ENCODE measurements at places on chromosomes 12 and 14.

DNA sequence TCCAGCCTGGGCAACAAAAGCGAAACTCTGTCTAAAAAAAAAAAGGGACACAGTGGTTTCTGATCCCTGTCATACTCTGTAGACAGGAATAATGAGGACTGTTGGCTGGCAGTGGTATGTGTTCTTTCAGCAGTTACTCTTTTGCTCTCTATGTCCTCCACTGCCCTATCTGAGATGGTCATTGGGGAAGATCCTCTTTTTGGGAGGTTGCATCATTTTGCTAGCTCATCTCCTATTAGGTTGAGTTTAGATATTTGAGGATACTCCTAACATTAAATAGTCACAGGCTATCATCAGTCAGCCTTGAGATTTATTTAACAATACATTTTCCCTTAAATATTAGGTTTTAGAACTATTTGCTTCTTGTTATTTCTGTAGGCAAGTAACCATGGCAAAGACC is 5.9 kb upstream of the CCDC91 start:
- DNase-seq, result no peak

- DNase-seq, result no peak
Measured at GRCh38 chr12:68342966-68343365, 10.8 kb upstream of the MDM1 start.

GRCh38 chr12:6688543-6688998 is 604 bp downstream of the ZNF384 start:
- no peak for DNase-seq

DNA sequence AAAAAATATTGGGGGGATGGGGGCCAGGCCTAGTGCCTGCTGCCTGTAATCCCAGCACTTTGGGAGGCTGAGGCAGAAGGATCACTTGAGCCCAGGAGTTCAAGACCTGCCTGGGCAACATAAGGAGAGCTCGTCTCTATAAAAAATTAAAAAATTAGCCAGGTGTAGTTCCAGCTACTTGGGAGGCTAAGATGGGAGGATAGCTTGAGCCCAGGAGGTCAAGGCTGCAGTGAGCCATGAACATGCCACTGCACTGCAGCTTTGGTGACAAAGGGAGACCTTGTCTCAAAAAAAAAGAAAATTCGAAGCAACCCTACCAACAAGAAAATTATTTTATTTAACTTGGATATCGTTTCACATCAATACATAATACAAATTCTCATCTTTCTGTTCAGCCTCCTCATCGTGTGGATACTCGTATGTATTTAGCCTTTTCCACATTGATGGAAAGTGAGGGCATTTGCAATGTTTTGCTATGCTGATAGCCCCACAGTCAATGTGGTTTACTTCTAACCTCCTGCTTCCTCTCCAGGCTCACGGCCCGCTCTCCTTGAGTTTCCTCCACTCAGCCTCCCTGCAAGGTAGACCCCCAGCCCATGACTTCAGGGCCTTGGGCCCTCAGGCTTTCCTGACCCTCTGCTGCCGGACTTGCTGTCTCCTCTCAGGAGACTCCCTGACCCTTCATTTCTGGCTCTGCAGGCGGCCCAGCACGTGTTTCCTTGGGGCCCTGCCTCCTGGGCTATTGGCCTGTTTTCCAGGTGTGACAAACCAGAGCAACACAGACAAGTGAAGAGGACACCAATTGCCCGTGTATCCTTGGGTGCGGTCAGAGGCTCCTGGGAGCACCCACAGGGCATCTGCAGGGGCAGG is 54.8 kb downstream of the NFKBIA start:
- DNase-seq, result no peak

DNA sequence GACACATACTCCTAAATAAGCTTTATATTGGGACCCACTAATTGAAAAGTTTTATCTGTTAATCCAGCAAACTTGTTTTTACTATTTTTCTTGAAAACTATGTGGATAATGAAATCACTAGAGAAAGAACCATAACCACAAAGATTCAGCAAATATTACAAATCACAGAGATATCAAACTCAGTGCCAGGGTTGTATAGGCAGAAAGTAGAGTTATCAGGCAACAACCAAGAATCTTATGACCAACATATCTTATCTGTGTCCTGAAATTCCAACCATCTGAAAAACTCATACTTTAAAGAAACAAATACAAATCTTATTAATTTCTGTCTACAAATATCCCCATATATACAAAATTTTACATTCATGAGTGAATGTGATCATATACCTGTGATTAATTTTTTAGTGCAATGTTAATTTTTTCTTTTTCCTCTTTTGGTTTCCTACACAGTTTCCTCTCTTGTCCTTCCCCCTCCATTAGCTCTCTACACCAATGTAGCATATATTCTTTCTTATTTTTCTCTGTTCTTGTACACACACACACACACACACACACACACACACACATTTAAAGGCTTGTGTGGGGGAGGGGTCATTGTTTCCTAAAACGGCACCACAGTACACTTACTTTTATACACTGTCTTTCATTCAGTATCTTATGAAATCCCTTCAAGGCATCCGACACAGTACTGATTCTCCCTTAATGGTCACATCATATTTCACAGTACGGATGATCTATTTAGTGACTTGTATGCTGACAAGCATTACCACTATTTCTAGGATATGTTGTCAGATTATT is 18.6 kb downstream of the AMN1 start:
- DNase-seq, result no peak

GRCh38 chr14:21476523-21476924 is 235 bp downstream of the RAB2B start:
- no peak for DNase-seq

- DNase-seq, result no peak
Measured at GRCh38 chr14:98959958-98960616, 311.9 kb downstream of the BCL11B start.

DNA sequence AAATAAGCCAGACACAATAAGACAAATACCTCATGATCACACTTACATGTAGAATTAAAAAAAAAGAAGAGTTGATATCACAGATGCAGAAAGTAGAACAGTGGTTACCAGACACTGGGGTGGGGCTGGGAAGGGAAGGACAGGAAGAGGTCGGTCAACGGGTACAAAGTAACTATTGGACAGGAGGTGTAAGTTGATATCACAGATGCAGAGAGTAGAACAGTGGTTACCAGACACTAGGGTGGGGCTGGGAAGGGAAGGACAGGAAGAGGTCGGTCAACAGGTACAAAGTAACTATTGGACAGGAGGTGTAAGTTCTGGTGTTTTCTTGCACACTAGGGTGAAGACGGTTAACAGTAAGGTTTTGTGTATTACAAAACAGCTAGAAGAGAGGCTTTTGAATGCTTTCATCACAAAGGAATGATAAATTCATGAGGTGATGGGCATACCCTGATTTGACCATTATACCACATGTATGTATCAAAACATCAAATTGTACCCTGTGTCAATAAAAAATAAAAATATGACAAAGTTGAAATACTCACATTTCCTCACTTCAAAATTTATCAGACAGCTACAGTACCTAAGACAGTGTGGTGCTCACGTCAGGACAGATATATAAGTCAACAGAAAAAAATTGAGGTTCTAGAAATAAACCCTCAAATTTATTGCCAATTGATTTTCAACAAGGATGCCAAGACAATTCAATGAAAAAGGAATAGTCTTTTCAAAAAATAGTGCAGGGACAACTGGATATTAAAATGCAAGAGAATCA is 32.8 kb downstream of the GALC start:
- no peak for DNase-seq
